Hepatic stellate cell (primary cell): ENCODE measurements at places on chromosomes 7 and 10.

DNA sequence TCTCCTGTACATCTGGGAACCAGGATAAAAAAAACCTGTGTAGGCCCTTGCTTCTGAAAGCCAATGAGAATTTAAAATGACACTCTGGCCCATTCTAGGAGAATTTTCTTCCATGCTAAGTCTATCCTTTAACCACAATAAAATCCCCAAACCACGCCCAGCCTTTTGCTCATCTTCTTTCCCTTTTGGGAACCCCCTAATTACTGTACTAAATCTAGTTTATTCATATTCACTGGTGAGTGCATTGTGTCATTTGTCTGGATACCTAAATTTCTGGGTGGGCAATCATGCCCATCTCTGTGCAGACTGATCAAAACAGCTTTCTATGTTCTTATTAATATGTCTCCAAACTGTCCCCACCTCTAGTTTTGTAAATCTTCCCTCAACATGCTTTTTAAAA, 11.7 kb upstream of the CDK14 start:
- no peak for DNase-seq

DNA sequence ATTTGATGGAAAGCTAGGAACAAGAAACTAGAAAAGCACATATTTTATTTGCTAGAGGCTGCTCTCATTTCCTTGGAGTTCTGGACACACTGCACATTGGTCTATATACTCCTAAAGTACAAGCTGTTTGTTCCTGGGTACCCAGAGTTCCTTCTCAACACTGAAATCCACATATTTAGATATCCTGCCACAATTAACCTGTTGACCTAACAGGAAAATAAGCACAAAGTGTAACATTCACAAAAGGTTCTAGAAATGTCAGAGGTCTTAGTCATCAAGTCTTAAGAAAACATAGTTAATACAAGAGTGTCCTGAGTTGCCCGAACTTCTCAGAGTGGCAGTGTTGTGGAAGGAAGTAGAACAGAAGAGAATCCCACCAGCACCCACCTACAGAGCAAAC, 115.6 kb downstream of the ELMO1 start:
- no peak for DNase-seq

- peak; percentile 82 for DNase-seq
These were observed 9.2 kb downstream of the ZNF488 start for GRCh38 chr10:47374611-47375536.

DNA sequence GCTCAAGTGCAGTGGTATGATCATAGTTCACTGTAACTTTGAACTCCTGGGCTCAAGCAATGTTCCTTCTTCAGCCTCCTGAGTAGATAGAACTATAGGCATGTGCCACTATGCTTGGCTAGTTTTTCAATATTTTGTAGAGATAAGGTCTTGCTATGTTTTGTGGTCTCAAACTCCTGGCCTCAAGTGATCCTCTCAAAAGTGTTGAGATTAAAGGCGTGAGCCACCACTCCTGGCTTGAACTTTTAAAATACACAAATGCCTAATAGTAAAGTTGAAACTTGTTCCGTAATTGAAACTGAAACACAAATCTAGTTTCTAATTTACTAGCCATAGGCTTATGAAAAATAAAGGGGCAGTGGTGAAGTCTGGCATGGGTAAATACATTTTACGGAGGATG, 65.7 kb downstream of the AP3M1 start:
- no peak for DNase-seq

DNA sequence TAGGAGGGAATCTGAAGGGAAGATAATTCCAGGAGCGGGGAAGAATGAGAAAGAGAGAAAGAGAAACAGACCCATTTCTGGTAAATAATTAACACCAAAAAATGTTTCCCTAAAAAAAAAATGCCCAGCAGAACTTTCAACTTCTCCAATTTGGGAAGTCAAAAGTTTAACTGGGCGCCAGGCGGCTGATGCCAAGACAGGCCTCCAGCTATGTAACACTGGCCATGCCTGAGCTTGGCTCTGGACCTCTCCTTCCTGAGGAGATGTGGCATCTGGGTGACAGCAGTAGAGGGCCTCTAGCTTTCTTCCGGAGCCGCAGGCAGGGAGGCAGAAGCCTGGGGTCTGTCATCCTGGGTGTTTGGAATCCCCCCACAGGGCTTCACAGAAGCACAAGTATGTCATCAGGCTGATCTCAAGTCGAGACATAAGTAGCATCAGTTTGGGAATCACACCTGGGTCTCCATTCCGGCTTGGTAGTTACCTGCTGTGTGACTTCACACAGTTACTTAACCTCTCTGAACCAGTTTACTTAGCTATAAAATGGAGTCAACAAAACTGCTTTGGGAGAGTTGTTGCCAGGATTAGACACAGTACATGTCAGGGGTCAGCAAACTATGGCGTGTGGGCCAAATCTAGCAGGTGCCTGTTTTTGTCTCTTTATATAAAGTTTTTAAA, 50.5 kb upstream of the TCF7L2 start:
- DNase-seq = no peak

DNA sequence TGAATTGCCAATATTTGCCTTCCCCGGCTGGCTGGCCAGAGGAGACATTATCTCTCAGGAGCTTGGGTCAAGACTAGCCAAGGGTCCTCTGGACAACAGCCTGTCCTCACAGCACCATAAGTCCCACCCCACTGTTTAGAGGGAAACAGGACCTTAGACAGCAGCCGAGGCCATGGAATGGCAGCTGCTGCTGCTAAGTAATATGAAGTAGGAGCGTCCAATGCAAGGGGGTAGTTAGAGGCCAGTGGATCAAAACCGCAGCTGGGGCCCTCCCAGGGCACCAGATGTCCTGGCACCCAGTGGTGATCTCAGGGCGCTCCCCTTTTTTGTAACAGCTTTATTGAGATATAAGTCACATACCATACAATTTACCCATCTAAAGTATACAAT, 12.9 kb upstream of the KCP start:
- DNase-seq = no peak

DNA sequence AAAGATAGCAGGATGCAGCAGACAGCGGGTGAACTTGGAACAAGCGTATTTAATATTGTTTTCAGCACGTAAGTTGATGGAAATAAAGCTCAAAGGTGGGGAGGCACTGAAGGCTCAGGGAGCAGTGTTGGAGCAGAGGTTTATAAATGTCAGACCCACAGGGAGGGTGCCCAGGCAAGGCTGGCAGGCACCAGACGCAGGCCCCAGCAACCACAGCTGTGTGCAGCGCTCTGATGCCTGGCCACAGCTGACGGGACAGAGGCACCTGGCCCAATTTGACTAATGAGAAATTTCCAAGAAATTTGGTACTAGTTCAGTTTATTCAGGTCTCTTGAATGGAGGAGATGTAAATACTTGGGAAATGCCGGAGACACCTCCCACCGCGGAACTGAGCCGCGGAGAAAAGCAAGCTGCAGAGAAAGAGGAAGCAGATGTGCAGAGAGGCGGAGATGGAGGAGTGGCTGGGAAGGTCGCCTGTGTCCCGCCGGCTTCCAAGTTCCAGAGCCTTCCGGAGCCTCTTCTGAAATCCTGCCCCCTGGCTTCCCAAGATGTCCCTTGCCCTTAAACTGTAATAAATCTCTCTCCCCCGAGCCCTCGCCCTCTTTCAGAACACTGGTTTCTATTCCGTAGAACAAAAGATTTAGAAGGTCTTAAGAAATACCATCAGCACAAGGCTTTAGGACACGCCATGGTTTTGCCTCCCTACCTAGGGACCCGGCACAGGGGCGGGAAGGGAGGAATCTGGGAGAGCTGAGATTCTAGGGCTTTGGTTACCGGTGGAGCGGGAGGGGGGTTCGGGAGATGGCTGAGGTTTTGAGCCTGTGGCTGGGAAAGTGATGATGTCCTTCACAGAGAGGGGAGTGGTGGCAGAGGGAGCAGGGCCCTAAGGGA, 38.4 kb upstream of the PLXNA4 start:
- DNase-seq = no peak

DNA sequence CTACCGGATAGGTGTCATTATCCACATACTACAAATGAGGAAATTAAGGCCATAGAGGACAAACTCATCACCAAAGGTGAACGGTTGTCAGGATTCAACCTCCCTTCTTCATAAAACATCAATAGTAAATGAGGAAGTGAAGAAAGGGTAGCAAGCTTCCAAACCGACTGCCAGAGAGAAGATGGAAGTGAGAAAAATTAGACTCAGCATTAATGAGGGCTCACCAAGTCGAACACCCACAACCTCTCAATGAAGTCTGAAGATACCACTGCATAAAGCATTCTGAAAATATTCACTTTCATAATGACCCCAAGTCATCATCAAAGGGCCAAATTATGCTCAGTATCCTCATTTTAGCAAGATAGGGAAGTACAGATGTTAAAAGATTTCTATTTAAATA, 29.6 kb downstream of the ABCB4 start:
- no peak for DNase-seq

GRCh38 chr10:124231168-124232155, 138.1 kb upstream of the CHST15 start:
- DNase-seq = no peak

DNA sequence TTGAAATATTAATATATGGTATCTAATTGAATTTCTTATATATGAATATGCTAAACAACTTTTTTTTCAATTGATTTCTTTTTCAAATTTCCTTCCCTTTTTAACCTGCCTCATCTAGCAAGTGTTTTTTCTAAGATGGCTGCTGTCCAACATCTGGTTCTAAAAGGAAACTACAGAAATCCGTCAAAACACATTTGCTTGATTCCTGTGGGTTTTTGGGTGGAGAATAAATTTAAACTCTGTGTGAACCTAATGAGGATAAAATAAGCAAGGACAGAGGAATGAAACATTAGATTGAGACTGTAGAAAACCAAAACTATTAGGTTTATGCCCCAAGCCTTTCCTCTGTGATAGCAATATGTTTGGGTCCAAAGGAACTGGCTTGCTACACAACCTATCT, 75.5 kb upstream of the STARD3NL start:
- DNase-seq = no peak

- DNase-seq = no peak
These were observed 112.0 kb downstream of the PFKFB3 start for GRCh38 chr10:6314620-6315205.
